Brain microvascular endothelial cell (primary cell): ENCODE measurements at places on chromosomes 1 and 21.

DNA sequence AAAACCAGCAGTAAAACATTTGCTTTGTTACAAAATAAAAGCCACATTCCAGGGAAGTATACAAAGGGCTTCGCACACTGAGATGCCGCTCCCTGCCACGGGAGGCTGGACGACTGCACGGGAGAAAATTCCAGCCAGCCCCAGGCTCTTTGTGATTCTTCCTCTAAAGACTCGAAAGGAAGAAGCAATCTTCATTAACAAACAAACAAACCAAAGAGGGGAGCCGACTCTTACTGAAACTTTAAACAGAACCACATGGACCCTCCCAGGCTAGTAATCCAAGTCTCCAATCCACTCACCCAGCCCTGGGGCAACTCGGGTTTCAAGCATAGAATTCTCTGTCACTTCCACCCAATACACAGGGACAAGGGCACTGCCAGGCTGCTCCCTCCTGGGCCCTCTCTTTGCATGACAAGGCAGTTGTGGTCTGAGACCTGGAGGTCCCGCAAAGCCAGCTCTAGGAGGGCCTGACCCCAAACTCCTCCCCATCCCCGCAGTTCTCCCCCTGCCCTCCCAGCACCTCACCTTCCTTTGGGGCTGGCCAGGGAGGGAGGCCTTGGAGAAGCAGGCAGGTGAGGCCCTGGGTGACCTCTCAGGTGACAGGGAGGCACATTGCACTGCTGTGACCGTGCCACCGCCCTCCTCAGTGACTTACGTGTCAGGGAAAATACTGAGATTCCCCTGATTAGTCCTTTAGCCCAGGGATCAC lies 26.6 kb upstream of the COL18A1 start:
- DNase-seq, result no peak

DNA sequence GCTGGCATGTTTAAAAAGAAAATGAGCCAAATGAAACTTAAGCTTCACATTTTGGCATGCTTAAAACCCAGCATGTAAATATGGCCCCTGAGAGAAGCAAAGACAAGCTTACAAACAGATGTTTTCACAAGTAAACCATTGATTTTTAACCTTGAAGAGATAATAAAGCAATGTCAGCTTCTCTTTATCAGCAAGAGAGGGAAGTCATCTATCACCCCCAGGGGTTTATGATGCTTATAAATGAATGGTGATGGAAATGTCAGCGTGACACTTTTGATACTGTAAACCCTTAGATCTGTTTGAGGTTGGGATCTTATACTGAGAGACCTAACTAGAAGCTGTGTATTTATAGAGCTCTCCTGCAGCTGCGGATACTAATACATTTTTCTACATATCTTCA lies 471.3 kb downstream of the PLA2G4A start:
- DNase-seq, result no peak

DNA sequence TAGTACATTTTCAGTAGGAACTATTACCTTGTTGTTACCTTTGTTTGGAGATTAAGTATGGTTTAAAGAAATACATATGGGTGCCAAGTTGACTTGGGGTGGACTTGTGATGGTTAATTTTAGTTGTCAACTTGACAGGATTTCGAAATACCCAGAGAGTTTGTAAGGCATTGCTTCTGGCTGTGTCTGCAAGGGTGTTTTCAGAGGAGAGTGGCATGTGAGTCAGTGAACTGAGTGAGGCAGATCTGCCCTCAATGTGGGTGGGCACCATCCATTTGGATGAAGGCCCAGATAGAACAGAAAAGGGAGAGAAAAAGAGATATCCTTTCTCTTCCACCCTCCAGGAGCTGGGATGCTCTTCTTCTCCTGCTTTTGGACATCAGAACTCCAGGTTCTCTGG lies 315.5 kb downstream of the GPATCH2 start:
- no peak for DNase-seq

DNA sequence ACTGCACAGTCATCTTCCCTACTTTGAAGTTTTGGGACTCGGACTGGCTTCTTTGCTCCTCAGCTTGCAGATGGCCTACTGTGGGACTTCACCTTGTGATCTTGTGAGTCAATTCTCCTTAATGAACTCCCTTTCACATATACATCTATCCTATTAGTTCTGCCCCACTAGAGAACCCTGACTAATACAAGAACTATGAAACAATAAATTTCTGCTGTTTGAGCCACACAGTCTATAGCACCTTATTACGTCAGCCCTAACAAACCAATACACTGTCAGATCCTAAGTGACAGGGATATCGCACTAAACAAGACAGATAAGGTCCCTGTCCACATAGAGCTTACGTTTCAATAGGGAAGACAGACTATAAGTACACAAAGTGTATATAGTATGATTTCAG lies 120.1 kb downstream of the PLPP3 start:
- DNase-seq, result no peak

GRCh38 chr1:232174306-232174705 lies 455.6 kb downstream of the SIPA1L2 start:
- DNase-seq, result no peak

GRCh38 chr1:154441241-154441888 lies 36.2 kb downstream of the IL6R start:
- DNase-seq, result no peak

- DNase-seq, result no peak
These were observed 71.7 kb upstream of the GUCA2B start for GRCh38 chr1:42081475-42081874.

DNA sequence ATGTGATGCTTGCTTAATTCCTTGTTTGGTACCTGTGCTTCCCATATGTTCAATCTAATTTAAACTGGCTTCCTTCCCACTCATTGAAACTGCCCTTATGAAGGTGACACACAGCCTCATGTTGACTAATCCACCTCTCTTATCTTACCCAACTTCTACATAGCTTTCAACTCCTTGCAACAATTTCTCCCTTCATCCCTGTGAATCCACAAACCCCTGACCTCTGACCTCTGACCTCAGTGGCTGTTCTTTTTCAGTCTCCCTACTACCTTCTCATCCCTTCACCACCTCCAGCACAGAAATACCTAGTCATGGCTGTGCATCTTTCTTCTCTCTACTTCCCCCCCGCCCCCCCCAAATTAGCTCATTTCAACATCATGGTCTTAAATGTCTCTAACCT lies 144.5 kb downstream of the TTLL7 start:
- no peak for DNase-seq
